ENCODE measurements at places on chromosomes 16 and 17. TPM values are rescaled to one million over a fixed set of nuclear protein-coding genes. Genes with fewer than 3 reads are reported as not detected.

The C16orf89 gene
- not detected for total RNA-seq

The MEIOC gene
- total RNA-seq: not detected

The CA7 gene
- not detected for total RNA-seq

The OSGIN1 gene
- total RNA-seq: 4.0 TPM

The MYH1 gene
- not detected for total RNA-seq

The HOXB9 gene
- 0.12 TPM for total RNA-seq

The HBA1 gene
- total RNA-seq: 16.9 TPM

The FOXN1 gene
- not detected for total RNA-seq

The TMEM88 gene
- total RNA-seq: 27.6 TPM

DNA sequence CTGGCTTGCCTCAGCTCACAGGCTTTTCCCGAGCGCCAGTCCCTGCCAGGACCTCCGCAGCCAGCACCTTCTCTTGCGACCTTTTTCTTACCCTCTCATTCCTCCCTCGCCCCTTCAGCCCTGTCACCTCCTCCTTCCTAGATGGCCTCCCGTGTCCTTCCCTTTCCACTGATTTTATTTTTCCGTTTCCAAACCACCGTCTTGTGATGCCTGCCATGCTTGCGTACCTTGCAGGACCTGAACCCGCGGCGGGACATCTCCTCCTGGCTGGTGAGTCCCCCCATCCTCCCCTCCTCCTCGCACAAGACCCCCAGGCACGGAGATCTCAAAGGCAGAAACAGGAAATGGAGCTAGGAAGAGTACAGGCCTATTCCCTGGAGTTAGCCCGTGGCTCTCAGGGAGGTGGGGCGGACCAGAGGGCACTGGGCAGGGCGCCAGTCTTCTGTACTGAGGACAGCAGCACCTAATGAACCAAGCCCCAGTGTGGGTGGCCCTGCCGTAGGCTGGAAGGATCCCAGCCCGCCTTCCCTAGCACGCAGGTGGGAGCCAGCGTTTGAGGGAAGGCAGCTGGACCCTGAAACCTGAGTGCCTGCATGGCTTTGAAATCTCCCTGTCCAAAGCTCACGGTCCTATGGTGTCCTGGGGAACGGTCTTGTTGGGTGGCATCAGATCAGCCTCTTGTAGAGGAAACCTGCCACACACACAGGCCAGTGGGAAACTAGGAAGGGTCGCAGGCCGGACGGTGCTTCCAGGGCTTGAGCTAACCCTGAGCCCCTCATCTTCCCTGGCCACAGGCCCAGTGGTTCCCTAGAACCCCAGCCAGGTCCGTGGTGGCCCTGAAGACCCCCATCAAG lies 612 bp downstream of the CISD3 start:
- H3K4me3 ChIP-seq: peak overlapping the region; percentile 69
- no peaks in the 10 kb centered on the region for H3K27me3 ChIP-seq
- no peak for DNase-seq
- H3K4me1 ChIP-seq: peaks cover 80% of the 10 kb centered on the region
- peaks cover 2% of the 10 kb centered on the region for H3K36me3 ChIP-seq

DNA sequence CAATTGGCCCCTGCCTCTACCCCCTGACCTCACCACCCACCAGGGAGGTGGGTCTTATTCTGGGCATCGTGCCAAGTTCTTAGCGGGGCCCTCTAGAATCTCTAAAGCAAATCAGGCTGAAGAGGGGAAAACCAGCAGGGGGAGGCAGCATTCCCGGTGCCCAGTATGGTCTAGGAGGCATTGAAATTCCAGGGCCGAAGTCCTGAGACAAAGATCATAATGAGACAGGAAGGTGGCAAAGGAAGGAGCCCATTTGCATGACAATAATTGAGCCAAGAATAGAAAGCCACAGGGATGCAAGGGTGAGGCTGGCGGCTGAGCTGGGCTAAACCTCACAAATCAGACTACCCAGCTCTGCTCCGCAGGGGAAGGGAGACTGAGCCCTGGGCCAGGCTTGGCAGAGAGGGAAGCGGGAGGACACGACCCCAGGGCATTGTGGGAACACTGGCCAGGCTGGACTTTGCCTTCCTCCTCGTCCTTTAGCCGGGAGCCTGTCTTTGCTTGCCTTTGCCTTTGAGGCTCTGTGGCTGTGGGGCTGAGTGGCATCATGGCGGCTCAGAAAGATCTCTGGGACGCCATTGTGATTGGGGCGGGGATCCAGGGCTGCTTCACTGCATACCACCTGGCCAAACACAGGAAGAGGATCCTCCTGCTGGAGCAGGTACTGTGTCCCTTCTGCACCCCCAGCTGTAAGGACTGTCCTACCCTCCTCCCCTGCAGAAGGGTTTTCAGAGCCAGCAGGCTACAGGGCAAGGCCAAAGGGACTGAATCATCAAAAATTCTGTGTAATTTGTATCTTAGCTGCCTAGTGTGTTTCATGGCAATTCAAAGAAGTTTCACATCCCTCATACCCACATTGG lies at the start of gene PIPOX:
PIPOX (plus strand) TSS at position 463 of the 860 bp plus-strand sequence; CDS start at position 548, 85 bp downstream.
- H3K4me3 ChIP-seq: no peak within 1 kb of the TSS
- peak within 1 kb of the TSS; percentile 14 for H3K27ac ChIP-seq
- no peaks in the 10 kb centered on the region for H3K36me3 ChIP-seq
- H3K4me1 ChIP-seq: peaks cover 10% of the 10 kb centered on the region
- no peaks in the 10 kb centered on the region for H3K27me3 ChIP-seq

DNA sequence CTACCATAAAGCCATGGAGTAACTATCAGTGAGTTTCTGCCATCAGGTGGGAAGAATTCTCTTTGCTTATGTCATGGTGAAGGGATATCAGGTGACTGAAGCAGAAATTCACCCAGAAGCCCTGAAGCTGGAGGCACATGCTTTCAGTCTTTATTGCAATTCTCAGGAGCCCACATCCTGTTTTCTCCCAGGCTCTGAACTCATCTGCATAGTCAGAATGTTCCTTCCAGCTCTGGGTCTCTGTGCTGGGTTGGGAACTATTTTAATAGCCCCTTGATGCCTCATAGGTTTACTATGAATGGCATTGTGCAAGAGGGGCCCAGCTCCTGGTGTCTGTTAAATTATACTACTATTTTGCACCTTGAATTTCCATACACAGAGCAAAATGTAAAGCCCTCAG lies 198.4 kb upstream of the SOX9 start:
- no peak for DNase-seq
- no peaks in the 10 kb centered on the region for H3K27me3 ChIP-seq
- no peak overlapping the region for H3K27ac ChIP-seq
- H3K4me3 ChIP-seq: no peak overlapping the region
- H3K36me3 ChIP-seq: no peaks in the 10 kb centered on the region

DNA sequence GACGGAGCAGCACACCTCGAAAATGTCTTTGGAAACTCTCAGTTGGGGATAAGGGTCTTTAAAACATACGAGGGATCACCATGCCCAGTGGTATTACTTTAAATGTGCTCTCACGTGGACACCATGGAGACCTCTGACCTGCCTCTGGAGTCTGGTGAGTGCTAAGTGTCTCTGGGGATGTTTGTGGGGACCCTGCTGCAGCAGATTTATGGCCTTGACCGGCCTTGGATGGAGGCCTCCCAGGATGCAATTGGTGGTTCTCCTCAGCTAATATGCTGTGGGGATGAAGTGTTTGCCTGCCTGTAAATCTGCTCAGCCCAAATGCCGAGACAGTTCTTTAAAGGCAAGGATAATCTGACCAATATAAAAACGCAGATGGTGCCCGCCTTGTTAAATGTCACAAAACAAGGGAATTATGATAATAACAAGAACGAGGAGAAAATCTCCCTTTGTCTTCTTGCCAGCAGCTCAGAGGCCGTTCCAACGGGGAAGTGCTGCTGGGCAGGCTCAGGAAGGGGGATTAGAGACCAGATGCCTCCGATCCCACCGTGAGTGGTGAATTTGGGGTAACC lies 154.4 kb downstream of the ABCC12 start:
- H3K4me3 ChIP-seq: no peak overlapping the region
- H3K36me3 ChIP-seq: no peaks in the 10 kb centered on the region
- no peaks in the 10 kb centered on the region for H3K27me3 ChIP-seq
- DNase-seq: no peak
- H3K27ac ChIP-seq: no peak overlapping the region
- no peaks in the 10 kb centered on the region for H3K4me1 ChIP-seq

GRCh38 chr17:48384164-48384563 lies 45.9 kb downstream of the SKAP1 start:
- H3K27me3 ChIP-seq: no peaks in the 10 kb centered on the region
- no peak overlapping the region for H3K27ac ChIP-seq
- H3K4me1 ChIP-seq: peaks cover 3% of the 10 kb centered on the region
- no peak overlapping the region for H3K4me3 ChIP-seq

DNA sequence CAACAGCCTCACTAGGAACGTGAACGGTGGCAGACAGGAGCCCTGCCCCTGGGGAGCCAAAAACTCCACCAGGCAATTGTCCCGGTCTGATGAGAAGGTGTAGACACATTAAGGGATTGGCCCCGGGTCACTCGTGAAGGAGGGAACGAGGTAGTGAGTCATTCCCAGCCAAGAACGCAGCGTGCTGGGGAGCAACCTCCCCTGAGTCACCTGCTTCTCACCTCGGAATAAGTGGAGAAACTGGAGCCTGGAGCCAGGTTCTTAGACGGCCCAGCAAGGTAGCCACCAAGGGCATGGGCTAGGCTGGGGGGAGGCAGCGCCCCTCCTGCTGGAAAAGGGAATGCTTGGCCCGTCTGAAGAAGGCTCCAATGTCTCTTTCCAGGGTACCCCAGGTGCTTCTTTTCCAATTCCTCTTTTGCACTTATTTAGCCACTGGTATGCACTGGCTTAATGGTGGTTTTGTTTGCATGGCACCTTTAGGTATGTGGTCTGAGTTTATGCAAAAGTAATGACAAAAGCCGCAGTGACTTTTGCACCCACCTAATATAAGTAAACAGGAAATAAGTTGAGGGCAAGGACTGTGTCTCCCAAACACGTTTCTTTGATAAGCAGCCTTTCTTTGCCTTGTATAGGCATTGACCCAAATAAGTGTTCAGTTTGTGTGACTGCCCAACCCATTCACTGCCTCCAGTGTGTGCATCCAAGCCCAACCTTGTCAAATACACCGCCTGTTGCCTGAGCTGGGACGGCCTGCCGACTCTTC lies 1.8 kb upstream of the HELZ start:
- no peaks in the 10 kb centered on the region for H3K27me3 ChIP-seq
- peak; percentile 64 for DNase-seq
- peaks cover 42% of the 10 kb centered on the region for H3K4me1 ChIP-seq

DNA sequence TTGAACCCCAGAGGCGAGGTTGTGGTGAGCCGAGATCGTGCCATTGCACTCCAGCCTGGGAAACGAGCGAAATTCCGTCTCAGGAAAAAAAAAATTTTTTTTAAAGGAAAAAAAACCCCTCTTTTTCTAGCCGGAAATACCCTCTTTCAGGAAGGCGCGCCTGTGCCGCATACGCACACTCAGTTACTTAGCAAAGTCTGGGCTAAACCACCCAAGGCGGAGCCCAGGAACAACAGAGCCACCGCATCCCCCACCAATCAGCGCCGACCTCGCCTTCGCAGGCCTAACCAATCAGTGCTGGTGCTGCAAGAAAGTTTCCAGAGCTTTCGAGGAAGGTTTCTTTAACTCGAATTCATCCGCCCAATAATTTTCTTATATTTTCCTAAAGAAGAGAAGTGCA lies 510.4 kb downstream of the KCNJ18 start:
- no peak overlapping the region for H3K27ac ChIP-seq
- no peaks in the 10 kb centered on the region for H3K27me3 ChIP-seq
- no peak overlapping the region for H3K4me3 ChIP-seq
- H3K36me3 ChIP-seq: no peaks in the 10 kb centered on the region
- DNase-seq: no peak

GRCh38 chr17:80101946-80102663 lies 724 bp downstream of the GAA start:
- H3K4me3 ChIP-seq: peak overlapping the region; percentile 92
- no peaks in the 10 kb centered on the region for H3K27me3 ChIP-seq
- H3K27ac ChIP-seq: peak overlapping the region; percentile 75
- peaks cover 20% of the 10 kb centered on the region for H3K4me1 ChIP-seq

- no peak for DNase-seq
- no peaks in the 10 kb centered on the region for H3K36me3 ChIP-seq
- peaks cover 25% of the 10 kb centered on the region for H3K27me3 ChIP-seq
- H3K27ac ChIP-seq: no peak overlapping the region
- no peak overlapping the region for H3K4me3 ChIP-seq
These were observed 2.4 kb downstream of the TPPP3 start for GRCh38 chr16:67390816-67391423.

- DNase-seq: no peak
- no peak overlapping the region for H3K27ac ChIP-seq
- H3K27me3 ChIP-seq: no peaks in the 10 kb centered on the region
These were observed 178.0 kb downstream of the WWOX start for GRCh38 chr16:78277321-78278055.

- no peaks in the 10 kb centered on the region for H3K36me3 ChIP-seq
- no peak for DNase-seq
- H3K27me3 ChIP-seq: no peaks in the 10 kb centered on the region
- H3K4me1 ChIP-seq: peaks cover 6% of the 10 kb centered on the region
These were observed 16.8 kb downstream of the SPNS2 start for GRCh38 chr17:4515501-4515900.

Measured in natural killer cell (primary cell).